ENCODE measurements at places on chromosomes 6 and 20.

DNA sequence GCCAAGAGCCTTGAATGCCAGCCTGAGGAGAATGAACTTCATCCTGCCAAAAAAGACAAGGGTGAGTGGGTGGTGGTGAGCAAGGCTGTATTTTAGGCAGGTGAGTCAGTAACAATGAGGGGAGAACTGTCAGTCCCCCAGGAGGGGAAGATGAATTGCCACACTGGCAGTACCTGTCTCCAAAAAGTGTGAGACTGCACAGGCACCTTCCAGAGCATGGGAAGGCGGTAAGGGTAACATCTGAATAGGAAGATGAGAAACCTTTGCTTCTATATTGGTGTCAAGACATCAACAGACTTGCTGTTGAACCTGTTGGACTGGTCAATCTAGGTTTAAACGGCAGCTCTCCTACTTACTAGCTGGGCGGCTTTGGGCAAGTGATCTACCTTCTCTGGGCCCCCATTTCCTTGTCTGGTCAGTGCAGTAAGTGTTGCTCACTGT lies 30.9 kb downstream of the STK35 start:
- no peak for DNase-seq

DNA sequence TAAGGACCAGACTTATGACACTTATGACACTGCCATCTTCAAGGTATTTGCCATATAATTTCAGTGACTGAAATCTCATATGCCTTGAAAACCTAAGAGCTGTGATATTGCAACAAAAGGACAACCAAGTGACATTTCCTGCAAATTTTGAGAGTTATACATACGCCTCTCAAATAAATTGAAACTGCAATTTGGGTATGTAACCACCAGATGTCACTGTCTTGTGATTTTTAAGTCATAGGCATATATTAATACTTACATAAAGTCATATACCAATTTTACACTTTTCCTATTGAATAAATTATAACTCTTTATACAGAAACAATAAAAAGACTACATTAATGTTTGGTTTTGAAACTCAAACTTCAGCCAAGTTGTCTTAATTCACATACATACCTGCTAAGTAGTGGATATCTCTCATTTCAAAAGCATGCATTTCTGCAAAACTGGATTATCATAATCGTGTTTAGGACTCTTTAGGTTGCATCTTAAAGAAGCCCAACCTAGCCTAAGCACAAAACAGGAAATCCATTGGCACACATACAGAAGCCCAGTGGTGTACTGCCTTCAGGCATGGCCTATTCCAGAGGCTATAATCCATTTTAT lies 180.2 kb downstream of the PACRG start:
- DNase-seq, result no peak

DNA sequence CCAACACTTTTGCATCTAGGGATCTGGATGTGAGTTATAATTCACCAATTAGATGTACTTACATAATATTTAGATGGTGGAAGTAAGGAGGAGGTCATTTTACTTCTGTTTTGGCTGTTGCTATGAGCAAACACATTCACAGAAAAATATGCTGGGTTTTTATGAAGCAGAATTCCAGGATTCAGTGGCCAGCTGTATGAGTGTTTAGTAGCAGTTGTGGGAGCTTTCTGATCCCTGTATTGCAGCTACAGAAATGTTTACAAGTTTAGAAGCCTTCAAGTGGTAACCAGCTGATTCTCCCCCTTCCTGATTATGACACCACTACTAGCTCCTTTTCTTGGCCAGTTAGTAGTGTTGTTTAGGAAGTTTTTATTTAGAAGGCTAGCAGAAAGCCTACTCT lies 177.0 kb downstream of the TENT5A start:
- DNase-seq, result no peak

GRCh38 chr6:160374836-160375560 lies 26.8 kb downstream of the SLC22A3 start:
- DNase-seq, result no peak

- DNase-seq, result no peak
These were observed 73.5 kb downstream of the EYS start for GRCh38 chr6:65633501-65633900.

DNA sequence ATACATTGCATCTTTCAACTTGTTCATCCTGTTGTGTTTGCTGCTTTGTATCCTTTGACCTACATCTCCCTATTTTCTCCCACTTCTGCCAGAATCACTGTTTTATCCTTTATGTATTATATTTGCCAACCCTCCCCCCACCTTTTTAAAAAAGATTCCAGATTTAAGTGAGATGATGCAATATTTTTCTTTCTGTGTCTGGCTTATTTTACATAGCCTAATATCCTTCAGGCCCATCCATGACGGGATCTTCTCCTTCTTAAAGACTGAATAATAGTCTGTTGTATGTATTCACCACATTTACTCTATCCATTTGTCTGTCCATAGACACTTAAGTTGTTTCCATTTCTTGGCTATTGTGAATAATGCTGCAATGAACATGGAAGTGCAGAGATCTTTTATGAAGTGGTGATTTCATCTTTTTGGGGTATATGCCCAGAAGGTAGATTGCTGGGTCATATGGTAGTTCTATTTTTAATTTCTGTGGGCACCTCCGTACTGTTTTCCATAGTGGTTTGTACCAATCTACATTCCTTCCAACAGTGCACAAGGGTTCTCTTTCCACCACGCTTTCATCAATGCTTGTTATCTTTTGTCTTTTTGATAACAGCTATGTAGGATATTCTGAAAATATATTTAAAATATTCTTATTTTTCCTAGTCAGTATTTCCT lies 181.0 kb downstream of the CDKAL1 start:
- DNase-seq, result no peak

DNA sequence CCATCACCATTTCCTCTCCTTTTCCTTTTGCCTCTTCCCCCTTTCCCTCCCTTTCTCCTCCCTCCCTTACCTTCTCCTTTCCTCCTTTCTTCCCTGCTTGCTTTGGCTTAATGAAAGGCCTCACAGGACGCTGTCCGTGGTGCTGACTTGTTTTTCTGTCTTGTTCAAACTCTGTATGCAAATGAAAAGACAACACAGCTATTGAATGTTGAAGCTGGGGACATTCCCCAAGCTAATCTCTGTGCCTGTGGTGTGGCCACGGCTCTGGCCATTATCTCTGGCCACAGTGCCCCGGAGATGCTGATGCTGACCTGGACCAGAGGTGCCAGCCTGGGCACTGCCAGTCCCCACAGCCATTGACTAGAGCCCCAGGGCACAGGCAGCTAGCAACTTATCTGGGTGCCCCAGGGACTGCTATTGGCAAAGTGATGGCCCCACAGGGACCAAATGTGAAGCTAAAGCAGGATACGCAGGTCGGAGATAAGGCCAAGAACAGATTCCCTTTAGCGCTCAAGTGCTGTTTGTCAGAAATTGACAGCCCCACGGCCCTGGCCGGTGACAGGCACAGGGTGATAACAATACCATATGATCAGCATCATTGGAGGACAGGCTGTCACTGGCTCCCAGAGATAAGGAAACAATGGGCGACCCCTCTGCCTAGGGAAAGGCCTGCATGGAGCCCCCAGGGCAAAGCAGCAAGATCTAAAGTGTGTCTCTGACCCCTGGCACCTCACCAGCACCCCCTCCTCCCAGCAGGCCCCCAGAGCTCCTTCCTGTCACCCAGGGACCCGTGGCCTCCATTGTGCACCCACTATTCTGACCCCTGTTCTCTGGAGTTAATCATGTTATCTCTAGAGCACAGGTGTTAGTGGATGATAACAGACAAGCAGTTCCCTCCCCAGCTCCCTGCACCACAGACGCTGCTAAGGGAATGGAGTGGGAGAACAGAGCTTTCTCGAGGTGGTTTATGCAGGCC lies 31.6 kb upstream of the SLC32A1 start:
- peak; percentile 59 for DNase-seq

DNA sequence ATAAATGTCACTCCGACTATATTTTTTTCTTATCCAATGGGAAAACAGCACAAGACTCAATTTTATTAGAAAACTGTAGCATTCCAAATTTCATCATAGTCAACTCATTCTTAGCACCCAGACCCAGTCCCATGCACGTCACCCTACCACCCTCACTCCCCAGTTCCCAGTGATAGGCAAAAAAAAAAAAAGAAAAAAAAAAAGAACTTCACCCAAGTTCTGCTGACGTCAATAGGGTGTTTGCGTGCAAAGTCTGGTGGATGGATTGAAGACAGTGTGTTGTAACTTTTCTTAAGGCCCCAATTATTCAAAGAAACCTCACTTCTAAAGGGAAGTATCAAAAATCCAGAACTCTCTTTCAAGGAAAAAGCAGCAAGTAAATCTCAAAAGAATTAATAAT lies 213.9 kb upstream of the PRDM1 start:
- no peak for DNase-seq

DNA sequence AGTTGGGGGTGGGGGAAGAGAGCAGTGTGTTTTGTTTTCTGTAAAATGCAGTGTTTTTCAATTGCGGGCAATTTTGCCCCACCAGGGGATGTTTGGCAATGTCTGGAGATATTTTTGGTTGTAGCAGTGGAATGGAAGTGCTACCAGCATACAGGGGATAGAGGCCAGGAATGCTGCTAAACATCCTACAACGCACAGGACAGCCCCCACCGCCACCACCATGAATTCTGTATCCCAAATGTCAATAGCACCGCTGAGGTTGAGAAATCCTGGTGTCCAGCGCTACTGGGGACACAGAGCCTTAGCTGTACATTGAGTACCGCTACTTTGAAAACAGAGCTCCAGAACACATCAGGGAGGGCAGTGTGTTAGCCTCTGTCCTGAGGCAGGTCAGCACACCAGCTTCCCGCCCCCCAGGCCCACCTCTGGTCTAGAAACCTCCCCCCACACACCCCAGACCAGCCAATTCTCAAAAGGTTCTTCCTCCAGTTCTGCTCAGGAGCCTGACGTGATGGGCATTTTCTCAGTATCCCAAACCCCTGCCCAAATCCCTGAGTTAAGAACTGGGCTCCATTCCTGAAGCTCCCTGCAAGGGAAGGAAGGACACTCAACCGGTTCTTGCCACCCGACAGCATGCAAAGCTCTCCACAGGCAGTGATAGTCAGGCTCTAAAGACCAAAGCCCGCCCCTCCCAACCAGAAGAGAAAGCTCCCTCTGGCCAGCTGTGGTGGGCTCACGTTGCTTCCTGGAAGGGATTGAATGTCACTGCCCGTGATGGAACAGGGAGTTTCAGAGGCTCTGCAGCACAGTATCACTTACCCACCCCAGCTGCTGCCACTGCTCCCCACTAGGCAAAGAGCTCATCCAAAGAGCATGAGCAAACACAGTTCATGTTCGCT lies 321.5 kb upstream of the JARID2 start:
- no peak for DNase-seq

- DNase-seq, result no peak
These were observed 35.7 kb downstream of the HBS1L start for GRCh38 chr6:135018941-135019340.

DNA sequence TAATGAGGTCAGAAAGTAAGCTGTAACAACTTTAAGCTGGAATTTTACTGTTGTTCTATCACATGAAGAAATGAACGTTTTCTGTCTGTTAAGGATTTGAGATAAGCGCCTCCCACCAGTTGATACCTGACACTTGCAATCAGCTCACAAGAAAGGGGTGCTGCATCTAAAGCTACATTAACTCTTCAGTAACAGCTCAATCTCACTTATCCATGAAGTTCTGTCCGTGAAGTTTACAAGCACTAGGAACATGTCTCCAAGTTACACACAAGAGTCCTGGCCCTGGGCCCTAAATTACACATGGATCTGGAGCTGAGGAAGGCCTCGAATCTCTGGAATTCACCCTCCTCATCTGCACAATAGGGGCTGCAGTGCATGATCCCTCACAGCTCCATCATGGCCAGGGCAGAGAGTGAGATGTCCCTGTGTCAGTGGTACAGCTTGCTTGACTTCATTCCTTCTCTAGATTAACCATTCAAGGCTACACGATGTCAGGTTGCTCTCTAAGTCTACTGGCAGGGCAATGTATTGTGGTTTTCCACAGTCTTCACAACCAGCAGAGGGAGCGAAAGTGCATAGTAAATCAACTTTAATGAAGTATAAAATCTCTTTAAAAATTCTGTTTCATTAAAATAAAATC lies 182.4 kb upstream of the MCHR2 start:
- peak; percentile 13 for DNase-seq

DNA sequence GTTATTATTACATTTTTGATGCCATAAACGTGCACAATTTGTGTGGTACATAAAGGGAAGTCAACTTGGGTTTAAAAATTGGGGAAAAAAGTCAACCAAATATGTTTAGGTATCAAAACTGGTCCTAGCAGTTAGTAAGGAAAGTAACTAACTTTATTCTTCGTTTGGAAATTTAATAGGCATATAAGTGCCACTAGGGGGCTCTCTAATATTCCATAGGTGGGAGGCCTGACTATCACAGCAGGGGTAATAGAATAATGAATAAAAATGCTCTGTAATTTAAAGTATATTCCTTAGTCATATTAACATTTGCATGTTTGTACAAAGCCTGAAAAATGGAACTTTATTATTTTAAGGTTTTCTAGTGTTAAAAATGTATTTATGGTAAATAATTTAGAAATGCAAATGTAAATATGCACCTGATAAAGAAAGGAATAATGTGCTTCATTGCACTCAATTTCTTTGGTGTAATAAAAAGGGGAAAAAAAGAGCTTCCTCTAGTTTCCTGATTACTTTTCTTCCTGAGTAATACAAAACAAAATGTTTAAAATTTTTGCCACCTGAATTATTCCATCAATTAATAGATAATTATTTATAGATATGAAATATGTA lies 125.7 kb upstream of the HDAC2 start:
- peak; percentile 6 for DNase-seq

DNA sequence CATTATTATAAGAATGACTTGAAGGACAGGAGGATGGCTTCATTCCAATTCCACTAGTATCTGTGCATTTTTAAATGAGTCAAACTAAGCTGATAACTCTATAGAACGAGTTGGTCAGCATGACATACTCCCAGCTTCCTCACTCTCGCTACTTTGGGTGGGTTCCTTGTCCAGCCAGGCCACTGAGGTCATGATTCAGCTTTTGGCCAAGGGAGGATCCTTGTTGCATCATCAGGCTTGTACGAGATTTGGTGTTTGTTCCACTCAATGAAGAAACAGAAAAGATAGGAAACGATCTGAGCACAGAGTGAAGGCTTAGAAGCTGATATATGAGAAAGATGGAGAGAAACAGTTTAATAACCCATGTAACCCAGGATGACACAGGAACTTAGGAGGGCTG lies 19.8 kb downstream of the NEDD9 start:
- DNase-seq, result no peak

- no peak for DNase-seq
These were observed 33.5 kb upstream of the CEP162 start for GRCh38 chr6:84260926-84261325.
